ENCODE measurements at places on chromosomes 12 and 14. TPM values are rescaled to one million over a fixed set of nuclear protein-coding genes. Genes with fewer than 3 reads are reported as not detected.

Gene DPPA3
- 0.26 TPM for total RNA-seq

DNA sequence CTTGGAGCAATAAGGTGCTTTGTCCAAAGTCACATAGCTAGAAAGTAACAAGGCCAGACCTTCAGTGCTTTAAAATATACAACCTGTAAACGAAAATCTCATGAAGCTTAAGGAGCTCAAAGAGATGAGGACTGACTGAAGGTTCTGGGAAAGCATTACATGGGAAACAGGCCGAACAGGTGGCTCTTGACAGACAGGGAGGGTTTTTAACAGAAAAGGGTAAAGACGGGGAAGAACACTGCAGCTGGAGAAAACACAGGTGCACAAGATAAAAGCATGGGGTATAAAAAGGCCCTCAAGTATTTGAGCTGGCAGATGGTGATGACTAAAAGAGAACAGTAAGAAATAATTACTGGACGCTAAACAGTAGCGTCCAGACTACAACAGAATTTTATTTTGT lies 257.2 kb downstream of the NELL2 start:
- no peaks in the 10 kb centered on the region for H3K27me3 ChIP-seq
- H3K36me3 ChIP-seq = no peaks in the 10 kb centered on the region
- no peak for DNase-seq
- no peak overlapping the region for H3K4me3 ChIP-seq

- no peak for DNase-seq
- no peak overlapping the region for H3K4me3 ChIP-seq
- no peak overlapping the region for H3K27ac ChIP-seq
- H3K27me3 ChIP-seq = no peaks in the 10 kb centered on the region
These were observed 359.8 kb downstream of the EGLN3 start for GRCh38 chr14:33590891-33591630.

DNA sequence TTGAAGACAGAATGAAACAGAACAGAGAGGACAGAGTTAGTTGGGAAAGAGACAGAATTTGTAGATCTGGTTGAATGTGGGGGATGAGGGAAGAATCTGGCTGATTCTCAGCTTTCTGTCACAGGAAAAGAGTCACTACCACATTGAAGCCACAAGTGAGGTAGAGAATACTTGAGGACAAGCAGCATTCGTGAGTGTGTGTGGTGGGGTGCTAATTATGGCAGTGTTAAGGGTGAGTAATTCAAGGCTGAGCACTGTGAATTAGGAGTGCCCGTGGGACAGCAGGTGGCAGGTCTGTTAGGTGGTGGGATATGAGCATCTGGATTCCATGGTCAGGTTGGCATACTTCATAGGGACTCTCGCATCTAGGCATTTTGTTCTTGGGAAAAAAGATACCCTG lies 347.4 kb upstream of the PRICKLE1 start:
- DNase-seq = no peak
- no peaks in the 10 kb centered on the region for H3K27me3 ChIP-seq
- no peaks in the 10 kb centered on the region for H3K36me3 ChIP-seq
- no peak overlapping the region for H3K27ac ChIP-seq
- no peaks in the 10 kb centered on the region for H3K4me1 ChIP-seq
- no peak overlapping the region for H3K4me3 ChIP-seq

- DNase-seq = no peak
- H3K27me3 ChIP-seq = peaks cover 21% of the 10 kb centered on the region
- no peak overlapping the region for H3K27ac ChIP-seq
- H3K4me3 ChIP-seq = peak overlapping the region; percentile 56
- peaks cover 5% of the 10 kb centered on the region for H3K36me3 ChIP-seq
- peaks cover 16% of the 10 kb centered on the region for H3K4me1 ChIP-seq
These were observed 2.2 kb downstream of the ASIC1 start for GRCh38 chr12:50059440-50060119.

DNA sequence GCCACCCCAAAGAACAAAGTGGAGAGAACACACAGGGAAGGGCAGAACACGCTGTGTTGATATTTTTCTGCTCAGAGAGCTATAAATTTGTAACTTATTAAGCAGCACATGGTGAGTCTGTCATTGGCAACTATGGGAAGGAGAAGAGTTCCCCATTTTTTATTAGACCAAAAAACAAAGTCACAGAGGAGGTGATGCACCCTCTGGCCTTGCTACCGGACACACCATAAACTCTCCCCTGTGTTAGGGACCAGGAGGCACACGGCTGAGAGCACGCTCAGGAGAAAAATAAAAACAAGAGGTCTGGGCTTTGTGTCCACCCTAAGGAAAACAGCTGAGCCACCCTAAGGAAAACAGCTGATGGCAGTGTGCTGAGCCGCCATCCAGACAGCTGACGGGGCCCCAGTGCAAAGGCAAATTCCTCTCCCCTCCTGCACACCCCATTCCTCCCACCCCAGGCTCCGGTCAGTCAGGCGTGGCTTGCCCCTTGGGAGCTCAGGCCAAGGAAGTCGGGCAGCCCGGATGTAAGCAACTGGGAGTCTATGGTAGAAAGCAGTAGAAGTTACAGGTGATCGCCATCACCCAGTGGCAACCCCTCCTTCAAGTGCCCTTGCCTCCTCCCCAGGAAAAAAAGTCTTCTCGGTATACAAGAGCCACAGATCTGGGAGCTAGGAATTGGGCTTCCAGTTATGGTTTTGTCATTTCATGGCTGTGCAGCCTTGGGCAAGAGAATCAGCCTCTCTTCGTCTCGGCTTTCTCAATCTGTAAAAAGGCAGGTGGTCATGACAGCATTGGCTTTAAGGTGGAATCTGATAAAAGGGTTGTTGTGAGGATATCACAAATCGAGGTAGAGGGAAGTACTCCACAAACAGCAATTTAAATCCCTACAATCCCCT lies 2.4 kb downstream of the PXN start:
- peak overlapping the region; percentile 68 for H3K27ac ChIP-seq
- DNase-seq = no peak
- peak overlapping the region; percentile 100 for H3K4me3 ChIP-seq
- H3K36me3 ChIP-seq = peaks cover 9% of the 10 kb centered on the region
- peaks cover 76% of the 10 kb centered on the region for H3K4me1 ChIP-seq

DNA sequence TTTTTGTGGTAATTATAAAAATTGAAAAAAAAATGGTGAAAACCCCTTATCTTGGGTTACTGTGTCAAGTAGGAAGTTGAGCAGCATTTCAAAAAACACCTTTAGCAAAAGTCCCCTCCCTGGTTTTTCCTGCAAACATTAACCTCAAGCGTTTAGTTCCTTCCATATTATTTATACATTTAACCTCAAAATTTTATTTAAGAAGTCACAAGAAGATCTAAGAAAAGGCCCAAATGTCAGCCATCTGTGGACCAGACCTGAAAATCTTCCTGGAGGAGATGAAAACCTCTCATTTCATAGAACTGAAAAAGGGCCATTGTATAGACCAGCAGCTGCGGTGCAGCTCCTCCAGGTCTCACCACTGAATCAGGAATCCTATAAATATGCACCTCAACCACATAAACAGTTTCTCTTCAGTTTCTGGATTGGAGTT lies 40.4 kb upstream of the BTG1 start:
- peaks cover 8% of the 10 kb centered on the region for H3K4me1 ChIP-seq
- H3K4me3 ChIP-seq = no peak overlapping the region
- no peak overlapping the region for H3K27ac ChIP-seq
- no peaks in the 10 kb centered on the region for H3K36me3 ChIP-seq
- DNase-seq = no peak
- H3K27me3 ChIP-seq = no peaks in the 10 kb centered on the region

DNA sequence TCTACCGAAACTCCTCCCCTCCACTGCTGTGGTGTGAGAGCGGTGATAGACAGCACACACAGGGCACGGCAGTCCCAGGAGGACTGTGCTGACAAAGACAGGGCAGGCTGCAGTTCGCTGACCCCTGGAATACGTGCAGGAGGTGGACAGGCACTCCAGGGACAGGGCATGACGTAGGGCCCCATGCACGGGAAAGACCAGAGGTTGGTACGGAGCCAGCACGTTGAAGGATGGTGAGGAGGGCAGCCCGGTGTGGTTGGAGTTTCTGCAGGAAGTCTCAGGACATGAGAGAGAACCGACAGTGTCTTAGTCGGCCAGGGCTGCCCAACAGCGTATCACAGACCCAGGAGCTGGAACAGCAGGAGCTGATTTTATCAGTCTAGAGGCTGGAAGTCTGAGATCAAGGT lies 254.2 kb upstream of the FKBP4 start:
- peaks cover 5% of the 10 kb centered on the region for H3K27me3 ChIP-seq
- no peak for DNase-seq
- H3K36me3 ChIP-seq = no peaks in the 10 kb centered on the region
- H3K4me1 ChIP-seq = peaks cover 35% of the 10 kb centered on the region
- peak overlapping the region; percentile 30 for H3K27ac ChIP-seq

DNA sequence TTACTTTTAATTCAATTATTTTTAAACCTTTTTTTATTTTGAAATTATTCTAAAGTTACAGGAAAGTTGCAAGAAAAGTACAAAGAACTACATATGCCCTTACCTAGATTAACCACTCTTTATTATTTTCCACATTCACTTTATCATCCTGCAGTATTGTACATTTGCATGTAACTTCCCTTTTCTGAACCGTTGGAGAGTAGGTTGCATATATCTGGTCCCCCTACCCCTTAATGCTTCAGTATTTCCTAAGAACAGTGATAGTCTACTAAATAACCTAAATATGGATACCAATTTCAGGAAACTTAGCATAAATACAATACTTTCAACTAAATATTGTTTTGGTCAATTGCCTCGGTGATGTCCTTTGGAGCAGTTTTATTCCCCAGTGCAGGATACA lies 15.0 kb downstream of the G2E3 start:
- H3K4me3 ChIP-seq = no peak overlapping the region
- no peak for DNase-seq
- peaks cover 40% of the 10 kb centered on the region for H3K4me1 ChIP-seq

DNA sequence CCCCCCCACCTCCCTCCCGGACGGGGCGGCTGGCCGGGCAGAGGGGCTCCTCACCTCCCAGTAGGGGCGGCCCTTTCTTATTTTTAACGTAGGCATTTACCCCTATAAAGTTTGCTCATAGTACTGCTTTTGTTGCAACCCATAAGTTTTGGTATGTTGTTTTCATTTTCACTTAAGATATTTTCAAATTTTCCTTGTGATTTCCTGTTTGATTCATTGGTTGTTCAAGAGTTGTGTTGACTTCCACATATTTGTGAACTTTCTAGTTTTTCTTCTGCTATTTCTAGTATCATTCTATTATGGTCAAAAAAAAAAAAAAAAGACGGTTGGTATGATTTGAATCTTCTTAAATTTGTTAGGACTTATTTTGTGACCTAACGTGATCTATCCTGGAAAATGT lies 6.5 kb downstream of the NOXRED1 start:
- no peaks in the 10 kb centered on the region for H3K4me1 ChIP-seq
- H3K4me3 ChIP-seq = no peak overlapping the region
- DNase-seq = no peak
- H3K27ac ChIP-seq = no peak overlapping the region
- H3K27me3 ChIP-seq = no peaks in the 10 kb centered on the region
- H3K36me3 ChIP-seq = peaks cover 12% of the 10 kb centered on the region

- DNase-seq = no peak
- H3K27ac ChIP-seq = no peak overlapping the region
- H3K4me1 ChIP-seq = peaks cover 21% of the 10 kb centered on the region
- peaks cover 2% of the 10 kb centered on the region for H3K27me3 ChIP-seq
- no peak overlapping the region for H3K4me3 ChIP-seq
These were observed 100.5 kb downstream of the VEZT start for GRCh38 chr12:95318071-95318545.

DNA sequence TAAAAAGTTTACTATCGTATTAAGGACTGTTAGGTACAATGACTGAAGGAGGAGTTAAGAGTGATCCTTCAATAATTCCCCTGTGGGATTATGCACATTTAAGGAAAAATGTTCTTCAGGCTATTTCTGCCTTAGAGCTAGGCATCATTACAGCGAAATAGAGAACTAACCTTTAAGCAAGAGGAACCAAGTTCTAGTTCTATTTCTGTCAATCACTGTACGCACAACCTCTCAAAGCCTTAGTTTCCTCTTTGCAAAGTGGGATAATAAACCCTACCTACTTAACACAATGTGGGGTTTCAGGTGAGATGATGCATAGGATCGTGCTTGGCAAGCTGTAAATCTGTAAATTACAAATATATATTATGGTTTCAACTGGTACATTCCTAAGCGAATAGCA lies 15.4 kb downstream of the NTF3 start:
- no peak overlapping the region for H3K27ac ChIP-seq
- H3K4me1 ChIP-seq = no peaks in the 10 kb centered on the region
- peaks cover 3% of the 10 kb centered on the region for H3K27me3 ChIP-seq
- no peaks in the 10 kb centered on the region for H3K36me3 ChIP-seq
- DNase-seq = no peak

- H3K27ac ChIP-seq = no peak overlapping the region
- no peak overlapping the region for H3K4me3 ChIP-seq
- no peaks in the 10 kb centered on the region for H3K36me3 ChIP-seq
- DNase-seq = no peak
- no peaks in the 10 kb centered on the region for H3K27me3 ChIP-seq
- no peaks in the 10 kb centered on the region for H3K4me1 ChIP-seq
These were observed 177.5 kb upstream of the TMTC1 start for GRCh38 chr12:29961231-29961630.

GRCh38 chr14:79822034-79822433 lies 389.3 kb downstream of the DIO2 start:
- DNase-seq = no peak
- H3K4me3 ChIP-seq = no peak overlapping the region
- H3K27me3 ChIP-seq = no peaks in the 10 kb centered on the region
- no peaks in the 10 kb centered on the region for H3K36me3 ChIP-seq

- H3K36me3 ChIP-seq = no peaks in the 10 kb centered on the region
- DNase-seq = no peak
- no peak overlapping the region for H3K27ac ChIP-seq
- H3K27me3 ChIP-seq = no peaks in the 10 kb centered on the region
- H3K4me3 ChIP-seq = no peak overlapping the region
These were observed 728.0 kb downstream of the FSCB start for GRCh38 chr14:43778937-43779639.

DNA sequence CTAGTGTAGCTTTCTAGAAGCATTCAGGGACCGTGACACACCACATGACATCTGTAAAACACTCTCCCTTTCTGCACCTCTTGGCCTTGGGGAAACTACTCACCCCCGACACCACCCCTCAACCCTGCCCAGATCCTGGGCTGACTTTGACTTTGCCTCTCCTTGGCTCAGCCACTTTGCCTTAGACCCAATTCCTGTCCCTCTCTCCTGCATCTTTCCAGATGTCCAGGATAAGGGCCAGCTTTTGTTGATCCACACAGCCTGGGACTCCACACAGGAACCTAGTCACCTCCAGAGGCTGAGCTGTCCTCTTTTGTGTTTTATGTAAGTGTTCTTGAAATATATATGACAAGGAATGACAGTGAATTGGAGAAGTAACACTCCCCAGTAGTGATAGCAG lies 153.7 kb upstream of the PLXNC1 start:
- no peak overlapping the region for H3K27ac ChIP-seq
- peaks cover 2% of the 10 kb centered on the region for H3K27me3 ChIP-seq
- H3K4me3 ChIP-seq = no peak overlapping the region
- no peak for DNase-seq

GRCh38 chr12:99133401-99133800 lies 488.3 kb downstream of the APAF1 start:
- H3K27me3 ChIP-seq = no peaks in the 10 kb centered on the region
- no peaks in the 10 kb centered on the region for H3K36me3 ChIP-seq
- no peak overlapping the region for H3K4me3 ChIP-seq
- no peak for DNase-seq

- no peak overlapping the region for H3K27ac ChIP-seq
- no peak for DNase-seq
- no peak overlapping the region for H3K4me3 ChIP-seq
- no peaks in the 10 kb centered on the region for H3K36me3 ChIP-seq
- peaks cover 2% of the 10 kb centered on the region for H3K4me1 ChIP-seq
- peaks cover 2% of the 10 kb centered on the region for H3K27me3 ChIP-seq
These were observed 208.3 kb downstream of the EMP1 start for GRCh38 chr12:13404631-13405473.

All from endothelial cell (in vitro differentiated cells).